ENCODE measurements at places on chromosomes 2 and 18. TPM values are rescaled to one million over a fixed set of nuclear protein-coding genes. Genes with fewer than 3 reads are reported as not detected.
A peak's percentile ranks its signal among the peaks of the same experiment; 100 is the strongest.

DNA sequence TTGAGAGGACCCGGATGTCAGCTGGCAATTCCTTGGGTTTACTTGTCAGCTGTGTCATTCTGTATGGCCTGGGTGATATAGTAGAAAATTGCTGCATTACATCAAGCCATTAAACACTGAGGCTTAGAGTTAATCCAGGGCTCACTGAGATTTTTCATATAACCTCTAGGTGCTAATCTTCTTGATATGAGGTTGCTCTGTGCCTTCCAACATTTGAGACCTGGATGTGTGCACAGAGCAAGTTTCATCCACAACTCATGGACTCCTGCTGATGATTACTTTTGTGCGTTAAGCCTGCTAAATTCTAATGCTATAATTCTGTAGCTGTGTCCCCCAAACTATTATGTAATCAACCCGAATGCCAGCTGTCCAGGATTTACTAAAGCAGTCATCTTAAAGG lies 178.4 kb upstream of the CDH20 start:
- DNase-seq: no peak

DNA sequence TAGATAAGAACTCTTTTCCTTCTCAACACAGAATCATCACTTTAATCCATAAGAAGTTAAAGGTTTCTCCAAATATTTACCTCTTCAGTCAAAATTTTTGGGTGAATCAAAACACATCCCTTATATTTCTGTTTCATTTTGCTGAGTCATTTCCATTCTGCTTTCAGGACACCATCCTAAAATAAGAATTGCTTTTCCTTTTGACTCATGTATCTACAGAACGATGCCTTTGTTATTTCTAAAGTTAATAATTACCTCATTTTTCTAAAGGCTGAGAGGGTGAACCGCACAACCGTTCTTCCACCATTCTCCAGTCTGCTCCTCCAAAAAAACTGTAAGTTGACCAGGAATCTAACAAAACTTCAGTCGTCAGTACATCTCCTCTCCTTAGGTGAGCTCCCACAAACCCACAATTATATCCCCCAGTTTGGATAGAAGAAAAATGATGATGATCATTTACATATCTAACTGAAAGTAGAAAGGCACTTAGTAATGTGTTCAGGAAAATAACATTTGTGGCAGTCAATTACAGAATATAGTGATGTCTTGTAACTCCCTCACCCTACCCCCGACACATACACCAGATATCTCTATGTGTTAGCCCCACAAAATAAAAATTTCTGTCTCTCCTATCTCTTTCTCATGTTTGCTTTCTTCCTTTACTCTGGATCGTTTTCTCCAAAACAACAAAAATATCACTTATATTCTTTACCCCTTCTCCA lies 162.5 kb downstream of the RAD51AP2 start:
- DNase-seq: no peak

TM4SF20 gene
- polyA plus RNA-seq: 0.09 TPM

TFCP2L1 gene
- polyA plus RNA-seq: 7.1 TPM

- peak; percentile 39 for DNase-seq
These were observed 35.9 kb upstream of the POMC start for GRCh38 chr2:25204190-25204838.

ALK gene
- not detected for polyA plus RNA-seq

Measured in lung (tissue), 17 donors.